Prostate gland (tissue), 2 donors: ENCODE measurements at places on chromosomes 5 and 9. TPM values are rescaled to one million over a fixed set of nuclear protein-coding genes. Genes with fewer than 3 reads are reported as not detected.

The PIP5KL1 gene
- 3.1 TPM for total RNA-seq

The PCDHGC5 gene
- total RNA-seq, result 2.7 TPM

The INSL4 gene
- total RNA-seq, result not detected

The BHMT2 gene
- total RNA-seq, result 4.0 TPM

The CNTFR gene
- 2.7 TPM for total RNA-seq

The FOXI1 gene
- not detected for total RNA-seq

The BAAT gene
- total RNA-seq, result not detected

The CAMK2A gene
- 1.0 TPM for total RNA-seq

The CKMT2 gene
- 9.8 TPM for total RNA-seq

The SLC34A1 gene
- not detected for total RNA-seq

The PDE8B gene
- 25.6 TPM for total RNA-seq

The PPP2R2B gene
- total RNA-seq, result 2.6 TPM

The GPR150 gene
- 0.51 TPM for total RNA-seq

The C6 gene
- total RNA-seq, result 4.6 TPM

The NREP gene
- 28.2 TPM for total RNA-seq

The TAS2R1 gene
- not detected for total RNA-seq

The RFX3 gene
- 15.5 TPM for total RNA-seq

The HDHD3 gene
- total RNA-seq, result 72.1 TPM

The F12 gene
- total RNA-seq, result 0.74 TPM

The SLC25A2 gene
- total RNA-seq, result 4.4 TPM

The HMMR gene
- 1.8 TPM for total RNA-seq

The PTPA gene
- total RNA-seq, result 173 TPM

The TESK1 gene
- 40.2 TPM for total RNA-seq

The TMEFF1 gene
- total RNA-seq, result 2.7 TPM

The REEP2 gene
- total RNA-seq, result 4.1 TPM

The IFNE gene
- total RNA-seq, result not detected

The SPEF2 gene
- total RNA-seq, result 2.4 TPM

The ASTN2 gene
- total RNA-seq, result 153 TPM

The MEF2C gene
- 44.0 TPM for total RNA-seq

The SH2D3C gene
- 5.5 TPM for total RNA-seq

The ZNF782 gene
- total RNA-seq, result 15.8 TPM

The PCDHGA4 gene
- total RNA-seq, result 10.5 TPM

The RPS14 gene
- total RNA-seq, result 1,708 TPM

The PARP8 gene
- total RNA-seq, result 21.8 TPM

The SAXO1 gene
- 0.36 TPM for total RNA-seq

The FBLL1 gene
- 4.0 TPM for total RNA-seq

The NRG2 gene
- 11.1 TPM for total RNA-seq

The PMPCA gene
- 58.7 TPM for total RNA-seq

The TBC1D2 gene
- total RNA-seq, result 18.4 TPM

The MORN5 gene
- total RNA-seq, result not detected
